Skeletal muscle tissue (tissue), 5 donors: ENCODE measurements at places on chromosomes 7 and 10. TPM values are rescaled to one million over a fixed set of nuclear protein-coding genes. Genes with fewer than 3 reads are reported as not detected.

OPN4 gene
- total RNA-seq: not detected

KIAA1217 gene
- 16.2 TPM for total RNA-seq

OR2AE1 gene
- total RNA-seq: not detected

CHRM2 gene
- total RNA-seq: 0.52 TPM

CDHR3 gene
- total RNA-seq: 12.0 TPM

NUTM2A gene
- total RNA-seq: 1.0 TPM

ATE1 gene
- 30.3 TPM for total RNA-seq

PRLHR gene
- not detected for total RNA-seq

SLC18A3 gene
- total RNA-seq: not detected

NOS3 gene
- total RNA-seq: 4.7 TPM

NME8 gene
- not detected for total RNA-seq

PNLIPRP2 gene
- total RNA-seq: not detected

STOX1 gene
- 3.7 TPM for total RNA-seq

HACD1 gene
- 66.8 TPM for total RNA-seq

WEE2 gene
- not detected for total RNA-seq

PPP1R17 gene
- total RNA-seq: not detected

ITIH2 gene
- 1.6 TPM for total RNA-seq

FEZF1 gene
- not detected for total RNA-seq

AGBL3 gene
- 4.2 TPM for total RNA-seq

ZNF479 gene
- not detected for total RNA-seq

PKD2L1 gene
- total RNA-seq: not detected

MUC3A gene
- total RNA-seq: not detected

FGFR2 gene
- total RNA-seq: 11.5 TPM

ANLN gene
- 9.9 TPM for total RNA-seq

GNGT1 gene
- not detected for total RNA-seq

ENO4 gene
- total RNA-seq: not detected

KCNH2 gene
- 7.3 TPM for total RNA-seq

SYT15B gene
- total RNA-seq: not detected

BTBD16 gene
- total RNA-seq: not detected

UBE2D1 gene
- 8.9 TPM for total RNA-seq

C7orf57 gene
- not detected for total RNA-seq

OR6B1 gene
- not detected for total RNA-seq

PAPSS2 gene
- 8.9 TPM for total RNA-seq

RADIL gene
- 1.0 TPM for total RNA-seq

CAMK2B gene
- total RNA-seq: 4.7 TPM

FBXO24 gene
- total RNA-seq: 1.0 TPM

MALRD1 gene
- total RNA-seq: 2.1 TPM

C10orf90 gene
- total RNA-seq: under 0.01 TPM

TMEM196 gene
- 0.52 TPM for total RNA-seq
